HCEC 1CT (cell line): ENCODE measurements at places on chromosomes 6 and 20.

DNA sequence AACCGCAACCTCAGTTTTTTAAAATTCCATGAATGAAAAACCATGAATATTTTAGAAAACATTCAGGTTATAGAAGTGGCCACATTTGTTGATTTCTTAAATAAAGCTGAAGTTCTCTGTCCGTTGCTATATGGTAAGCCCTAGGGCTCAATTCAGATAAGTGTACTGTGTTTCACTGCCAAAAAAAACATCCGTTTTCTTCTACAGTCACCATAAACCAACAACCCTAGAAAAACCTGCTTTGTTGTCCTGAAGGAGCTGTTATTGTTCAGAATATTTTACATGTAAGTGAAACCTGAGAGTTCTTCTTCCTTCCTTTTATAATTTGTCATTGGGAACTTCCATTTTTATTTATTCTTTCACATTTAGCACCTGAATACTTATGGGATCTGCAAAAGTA lies 274.1 kb downstream of the TFAP2A start:
- no peak for DNase-seq

DNA sequence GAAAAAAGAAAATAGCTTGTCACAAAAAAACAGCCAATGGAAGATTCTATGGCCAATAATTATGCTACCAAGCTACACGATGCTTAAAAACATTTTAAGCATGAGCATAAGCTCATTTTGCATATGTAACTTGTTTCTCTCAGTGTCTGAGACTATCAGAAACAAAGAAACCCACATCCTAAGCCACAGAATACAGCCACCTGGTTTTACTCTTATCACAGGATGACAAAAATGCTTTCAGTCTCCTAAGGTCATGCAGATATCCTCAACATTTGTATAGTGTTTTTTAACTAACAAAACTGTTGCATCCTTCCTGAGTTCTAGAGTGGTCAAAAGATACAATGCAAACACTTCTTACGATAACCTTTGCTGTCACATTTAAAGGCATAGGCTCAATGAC lies 172.1 kb upstream of the RUNX2 start:
- DNase-seq, result no peak

DNA sequence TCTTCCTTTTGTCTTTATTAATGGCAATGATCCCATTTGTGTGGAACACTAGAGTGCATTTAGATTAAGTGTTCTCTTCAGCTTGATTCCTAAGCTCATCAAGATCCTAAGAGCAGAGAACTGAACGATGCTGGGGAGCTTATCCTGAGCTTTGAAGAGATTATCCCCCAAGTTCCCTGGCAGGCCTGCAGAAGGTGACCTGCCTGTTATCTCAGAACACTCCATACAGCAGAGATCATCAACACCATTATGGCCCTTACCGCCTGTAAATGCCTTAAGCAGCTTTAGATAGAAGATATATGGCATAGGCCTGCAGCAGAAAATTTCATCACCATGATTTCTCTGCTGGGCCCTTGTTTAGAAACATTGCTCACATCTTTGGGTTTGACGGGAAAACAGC lies 779.9 kb upstream of the MAP3K7 start:
- DNase-seq, result no peak

DNA sequence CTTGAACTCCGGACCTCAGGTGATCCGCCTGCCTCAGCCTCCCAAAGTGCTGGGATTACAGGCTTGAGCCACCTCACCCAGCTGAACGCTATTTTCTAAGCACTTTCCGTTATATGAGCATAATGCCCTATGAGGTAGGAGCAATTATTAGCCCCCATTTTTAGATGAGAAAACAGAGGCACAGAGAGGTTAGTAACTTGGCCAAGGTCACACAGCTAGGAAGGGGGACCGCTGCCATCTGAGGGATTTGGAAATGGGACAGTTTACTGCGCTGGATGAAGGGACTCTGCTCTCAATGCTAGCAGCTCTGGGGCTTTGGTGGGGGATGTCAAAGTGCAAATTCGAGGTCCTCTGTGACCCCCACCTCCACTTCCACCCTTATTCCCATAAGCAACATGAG lies 62.5 kb downstream of the BCAS4 start:
- DNase-seq, result no peak

- DNase-seq, result no peak
Observed at GRCh38 chr6:82322386-82322785, 41.2 kb upstream of the TPBG start.
